ENCODE measurements at places on chromosomes 13 and 19.

- no peak for DNase-seq
These were observed 52.7 kb downstream of the KCTD12 start for GRCh38 chr13:76833441-76833954.

DNA sequence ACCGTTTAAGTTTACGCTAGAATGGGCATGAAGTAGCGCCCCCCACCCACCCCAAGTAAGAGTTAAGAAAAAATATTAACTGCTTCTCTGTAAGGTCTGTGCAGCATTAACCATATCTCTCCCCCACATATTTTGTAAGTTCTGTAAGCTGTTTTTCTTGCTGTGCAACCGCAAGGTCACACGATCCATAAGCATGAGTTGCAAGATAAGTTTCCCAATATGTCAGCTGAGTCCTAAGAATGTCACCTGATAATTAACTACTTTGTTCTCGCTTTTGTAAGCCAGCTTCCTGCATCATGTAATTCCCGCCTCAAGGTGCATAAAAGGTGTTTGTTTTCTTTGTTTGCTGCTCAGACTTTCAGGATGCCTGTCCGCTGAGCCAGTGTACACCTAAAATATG, 187.0 kb downstream of the MYO16 start:
- peak; percentile 48 for DNase-seq

DNA sequence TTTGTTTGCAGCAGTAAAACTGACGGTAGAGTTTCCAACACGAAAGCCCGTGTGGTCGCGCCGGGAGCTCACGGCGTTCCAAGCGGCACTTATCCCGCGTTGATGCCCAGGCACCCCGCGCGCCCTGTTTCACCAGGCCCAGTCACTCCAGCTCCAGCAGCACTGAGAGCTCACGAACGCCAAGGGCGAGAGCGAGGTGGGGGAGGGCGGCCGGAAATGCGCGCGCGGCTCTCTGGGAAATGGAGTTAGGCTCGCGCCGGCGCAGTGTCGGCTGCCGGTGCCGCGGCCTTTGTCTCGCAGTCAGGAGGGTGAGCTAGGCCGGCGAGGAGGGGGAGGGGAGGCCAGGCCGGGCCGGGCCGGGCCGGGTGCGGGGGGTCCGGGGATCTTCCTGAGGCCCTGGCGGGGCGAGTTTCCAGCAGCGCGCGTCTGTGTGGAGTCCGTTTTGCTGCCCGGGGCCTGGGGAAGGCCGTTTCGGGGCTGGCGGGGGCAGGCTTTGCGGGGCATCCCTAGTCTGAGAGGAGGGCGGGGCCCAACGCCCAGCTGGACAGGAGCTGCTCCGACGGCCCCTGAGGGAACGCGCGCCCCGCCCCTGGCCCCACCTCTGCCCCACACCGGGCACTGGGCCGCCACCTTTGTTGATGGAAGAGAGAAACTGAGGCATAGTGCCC, at the start of gene ZNF135:
ZNF135 (plus strand) TSS at position 280 of the 668 bp plus-strand sequence. CDS start 721 bp downstream, outside the sequence.
- no peak for DNase-seq

DNA sequence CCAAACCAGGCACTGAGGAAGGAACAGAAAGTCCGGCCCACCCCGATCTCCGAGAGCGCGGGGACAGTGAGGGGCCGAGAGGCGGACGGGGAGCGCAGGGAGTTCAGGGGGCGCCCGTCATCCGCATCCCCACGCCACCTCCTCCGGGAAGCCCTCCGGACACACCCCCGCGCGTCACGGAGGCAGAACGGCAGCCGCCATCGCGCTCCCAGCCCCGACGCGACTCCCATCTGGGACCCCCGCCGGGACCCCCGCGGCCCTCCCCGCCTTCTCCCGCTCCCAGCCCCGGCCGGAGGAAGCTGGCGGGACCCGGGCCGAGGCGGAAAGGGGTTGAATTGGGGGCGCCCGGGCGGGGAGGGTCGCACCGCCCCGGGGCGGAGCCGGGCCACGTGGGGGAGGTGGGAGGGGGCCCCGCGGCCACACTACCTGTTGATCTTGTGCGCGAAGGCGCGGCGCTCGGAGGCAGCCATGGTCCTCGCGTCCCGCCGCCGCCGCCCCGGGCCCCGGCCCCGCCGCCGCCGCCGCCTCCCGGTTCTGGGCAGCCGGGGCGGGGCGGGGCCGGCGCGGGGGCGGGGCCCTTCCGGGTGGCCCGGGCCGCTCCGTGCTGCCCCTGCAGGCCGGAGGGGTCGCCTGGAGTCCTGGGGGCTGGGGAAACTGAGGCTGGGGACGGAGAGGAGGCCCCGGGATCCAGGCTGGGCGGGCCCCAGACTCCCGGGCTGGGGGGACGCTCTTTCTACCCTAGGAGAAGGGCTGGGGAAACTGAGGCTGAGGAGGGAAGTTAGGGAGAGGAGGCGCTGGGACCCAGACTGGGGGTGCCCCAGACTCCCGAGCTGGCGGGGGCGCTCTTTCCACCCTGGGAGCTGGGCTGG, at the start of gene DOCK6:
DOCK6 (minus strand) TSS at position 554 of the 869 bp plus-strand sequence; CDS start at position 470, 84 bp downstream.
- no peak for DNase-seq

DNA sequence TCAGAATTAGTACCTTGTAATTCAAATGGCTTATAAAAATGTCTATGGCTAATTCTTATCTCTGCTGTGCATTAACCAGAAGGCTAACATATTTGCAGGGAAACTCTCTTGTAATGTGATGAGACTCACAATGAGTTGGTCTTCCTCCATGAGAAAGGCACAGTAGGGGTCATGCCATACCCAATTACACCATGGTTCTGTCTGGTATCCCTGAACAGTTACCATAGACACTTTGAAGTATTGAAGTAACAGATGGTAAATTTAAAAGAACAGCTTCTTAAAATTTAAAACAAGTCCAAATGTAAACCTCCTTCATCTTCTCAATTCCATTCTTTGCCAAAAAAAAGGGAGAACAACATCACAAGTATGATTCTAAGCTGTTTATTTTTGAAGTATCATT, 22.6 kb upstream of the SLAIN1 start:
- DNase-seq = no peak

DNA sequence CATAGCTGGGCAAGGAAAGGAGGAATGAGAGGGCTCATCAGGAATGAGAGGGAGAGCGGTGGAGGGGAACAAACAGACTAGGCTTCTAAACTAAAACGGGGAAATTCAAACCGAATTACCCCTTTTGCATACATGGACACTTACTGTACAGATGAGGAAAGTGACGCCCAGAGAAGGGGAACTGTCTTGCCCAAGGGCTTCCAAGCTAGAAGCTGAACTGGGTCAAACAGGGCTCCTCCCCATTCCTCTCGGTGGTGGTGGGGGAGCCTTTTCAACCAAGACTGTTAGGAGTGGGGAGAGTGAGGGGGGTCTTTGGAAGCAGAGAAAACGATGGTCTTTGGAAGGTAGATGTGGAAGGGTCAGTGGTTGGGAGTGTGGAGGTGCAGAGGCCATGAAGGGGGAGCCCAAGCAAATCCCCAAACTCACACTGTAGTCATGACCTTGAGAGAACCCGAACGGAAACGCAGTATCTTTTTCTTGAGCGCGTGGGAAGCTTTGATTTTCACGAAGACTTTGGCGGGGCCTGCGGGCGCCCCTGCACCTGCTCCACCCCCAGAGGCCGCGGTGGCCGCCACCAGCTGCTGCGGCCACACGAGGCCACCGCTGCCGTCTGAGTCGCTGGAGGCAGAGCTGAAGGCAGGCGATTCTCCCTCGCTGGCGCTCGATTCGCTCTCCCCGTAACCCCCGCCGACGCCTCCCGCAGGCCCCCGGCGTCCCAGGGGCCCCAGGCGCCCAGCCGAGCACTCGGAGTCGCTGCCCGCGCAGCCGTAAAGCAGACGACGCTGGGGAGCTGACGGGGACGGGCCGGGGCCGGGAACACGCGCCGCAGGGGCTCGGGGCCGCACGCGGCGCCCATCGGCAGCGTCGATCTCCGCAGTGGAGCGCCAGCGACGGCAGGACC, 12.3 kb upstream of the GNG8 start:
- DNase-seq = no peak

GRCh38 chr13:109605846-109606245, 180.5 kb downstream of the IRS2 start:
- DNase-seq = no peak

GRCh38 chr13:108195146-108195545, 20.2 kb downstream of the LIG4 start:
- no peak for DNase-seq

DNA sequence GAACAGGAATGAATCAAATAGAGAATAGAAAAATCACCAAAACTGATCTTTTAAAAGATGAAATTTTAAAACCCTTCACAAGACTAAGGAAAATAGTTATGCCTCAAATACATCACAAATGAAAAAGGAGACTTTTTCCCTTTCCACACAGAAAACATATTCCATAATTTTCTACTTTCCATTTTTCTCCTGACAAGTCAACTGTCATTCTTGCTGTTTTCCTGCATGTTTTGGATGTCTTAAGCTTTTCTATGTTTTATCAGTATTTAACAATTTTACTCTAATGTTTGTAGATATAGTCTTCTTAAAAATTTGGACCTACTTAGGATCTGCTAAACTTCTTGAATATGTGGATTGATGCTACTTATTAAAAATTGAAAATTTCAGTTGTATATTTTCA, 810.8 kb downstream of the OLFM4 start:
- DNase-seq = no peak

DNA sequence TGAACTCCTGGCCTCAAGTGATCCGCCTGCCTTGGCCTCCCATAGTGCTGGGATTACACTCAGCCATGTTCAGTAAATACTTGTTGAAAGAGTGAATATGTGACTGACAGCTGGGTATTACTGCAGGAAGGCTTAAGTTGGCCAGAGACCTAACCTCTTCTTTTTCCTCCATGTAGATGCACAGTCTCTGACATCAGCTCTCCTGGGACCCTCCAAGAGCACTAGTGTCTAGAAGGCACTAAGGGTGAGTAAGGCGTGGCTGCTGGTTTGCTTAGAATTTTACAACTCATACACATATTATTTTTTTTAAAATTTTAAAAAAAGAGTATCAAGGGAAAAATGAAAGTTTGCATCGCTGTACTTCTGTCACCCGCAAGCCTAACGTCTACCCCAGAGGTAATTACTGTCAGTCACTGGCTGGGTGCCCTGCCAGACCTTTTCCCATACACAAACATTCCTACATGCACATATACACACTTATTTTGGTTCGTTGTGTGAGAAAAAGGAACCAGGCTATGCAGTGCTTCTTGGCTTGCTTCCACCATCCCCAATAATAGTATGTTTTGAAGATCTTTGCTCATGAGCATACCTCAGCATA, 122.0 kb downstream of the SIPA1L3 start:
- DNase-seq = no peak

DNA sequence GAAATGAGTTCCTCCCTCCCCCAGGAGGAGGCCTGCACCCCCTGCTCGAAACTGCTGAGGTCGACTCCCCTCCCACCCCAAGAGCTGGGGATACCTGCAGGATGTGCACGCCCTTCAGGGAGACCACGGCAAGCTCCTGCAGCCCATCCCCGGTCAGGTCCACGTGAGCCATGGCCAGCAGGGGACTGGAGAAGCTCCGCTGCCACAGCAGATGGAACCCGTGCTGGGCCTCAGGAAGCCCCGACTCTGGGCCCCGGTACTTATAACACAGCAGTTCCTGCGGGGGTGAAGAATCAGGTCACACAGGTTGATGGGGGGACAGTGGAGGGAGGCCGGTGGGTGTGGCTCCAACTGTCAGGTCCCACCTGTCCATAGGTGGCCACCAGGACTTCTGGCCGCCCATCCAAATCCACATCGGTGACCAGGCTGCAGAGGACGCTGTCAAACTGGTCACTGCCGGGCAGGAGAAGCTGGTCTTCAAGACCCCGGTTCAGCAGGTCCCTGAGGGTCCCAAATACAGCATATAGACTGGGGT, 4.8 kb upstream of the SLC8A2 start:
- DNase-seq = no peak

DNA sequence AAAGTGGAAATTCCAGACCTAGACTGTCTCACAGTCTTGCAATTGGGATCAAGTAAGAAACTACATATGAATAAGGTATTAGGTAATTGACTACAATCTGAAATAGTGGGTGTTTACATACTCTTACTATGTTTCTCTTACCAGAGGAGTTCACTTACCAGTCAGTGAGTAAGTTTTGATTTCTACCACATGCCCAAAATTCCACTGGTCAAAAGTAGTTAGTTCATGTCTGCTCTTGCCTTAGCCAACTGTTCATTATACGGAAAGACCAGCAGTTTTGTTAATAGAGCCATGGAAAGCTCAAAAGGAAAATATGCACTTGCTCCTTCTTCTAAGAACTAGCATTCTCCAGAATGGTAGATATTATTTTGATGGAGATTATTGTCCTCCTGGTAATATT, 490.8 kb downstream of the RFC3 start:
- no peak for DNase-seq

DNA sequence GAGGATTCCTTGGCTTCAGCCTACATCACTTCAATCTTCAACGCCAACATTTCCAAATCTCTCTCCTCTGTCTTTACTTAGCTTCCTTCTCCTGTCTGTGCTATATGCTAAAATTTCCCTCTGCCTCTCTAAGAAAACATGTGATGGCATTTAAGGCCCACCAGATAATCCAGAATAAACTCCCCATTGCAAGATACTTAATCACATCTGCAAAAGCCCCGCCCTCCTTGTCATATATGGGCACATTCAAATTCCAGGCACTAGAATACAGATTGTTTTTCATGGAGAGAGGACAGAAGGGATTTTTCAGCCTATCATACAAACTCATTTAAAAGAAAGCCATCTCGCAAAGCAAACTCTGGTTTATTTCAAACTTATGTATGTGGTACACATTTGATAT, 16.2 kb downstream of the ARGLU1 start:
- no peak for DNase-seq

- no peak for DNase-seq
These were observed 28.7 kb upstream of the FRY start for GRCh38 chr13:32002873-32003272.

DNA sequence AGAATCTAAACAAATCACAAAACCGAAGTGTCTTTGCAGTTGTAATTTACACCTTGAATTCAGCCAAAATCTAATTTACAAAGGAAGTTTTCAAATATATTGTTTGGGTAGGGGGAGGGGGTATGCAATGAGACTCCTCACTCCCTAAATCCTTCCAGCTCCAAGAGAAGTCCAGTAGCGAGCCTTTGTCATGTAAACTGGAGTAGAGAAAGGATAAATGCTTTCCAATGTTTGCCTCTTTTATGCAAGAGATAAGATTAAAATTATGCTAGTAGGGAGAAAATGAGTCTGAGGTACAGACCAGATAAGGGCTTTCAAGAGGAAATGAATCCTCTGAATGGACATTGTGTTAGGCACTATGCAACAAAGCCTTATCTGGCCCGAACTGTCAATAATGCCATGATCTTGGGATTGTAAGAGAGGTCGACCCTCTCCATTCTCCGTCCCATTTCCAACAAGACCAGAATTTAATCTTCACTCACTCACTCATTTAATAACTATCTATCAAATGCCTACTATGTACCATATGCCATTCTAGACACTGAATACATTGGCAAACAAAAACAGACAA, 199.2 kb downstream of the LACC1 start:
- no peak for DNase-seq

- DNase-seq = no peak
These were observed 49.2 kb downstream of the DIAPH3 start for GRCh38 chr13:60114499-60115028.

- DNase-seq = no peak
These were observed 52.4 kb downstream of the RFX2 start for GRCh38 chr19:6057651-6058517.
